ENCODE measurements at places on chromosomes 5 and 9.

DNA sequence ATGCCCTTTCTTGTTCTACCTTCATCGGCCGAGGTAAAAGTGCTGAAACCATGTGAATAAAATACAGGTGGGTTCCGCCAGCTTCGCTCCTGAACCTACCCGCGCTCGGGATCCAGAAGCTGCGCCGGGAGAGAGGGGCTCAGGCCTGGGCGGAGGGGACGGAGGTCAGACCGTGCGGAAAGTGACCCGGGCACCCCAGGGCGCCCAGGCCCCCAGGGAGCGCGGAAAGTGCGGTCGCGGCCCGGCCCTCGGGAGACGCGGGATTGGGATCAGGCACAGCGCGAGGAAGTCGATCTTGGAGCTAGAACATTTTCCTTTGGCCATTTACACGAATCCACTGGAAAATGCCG lies 329 bp downstream of the SYK start:
- DNase-seq: no peak

- DNase-seq: no peak
Measured at GRCh38 chr5:180194410-180195345, 14.3 kb downstream of the RASGEF1C start.

DNA sequence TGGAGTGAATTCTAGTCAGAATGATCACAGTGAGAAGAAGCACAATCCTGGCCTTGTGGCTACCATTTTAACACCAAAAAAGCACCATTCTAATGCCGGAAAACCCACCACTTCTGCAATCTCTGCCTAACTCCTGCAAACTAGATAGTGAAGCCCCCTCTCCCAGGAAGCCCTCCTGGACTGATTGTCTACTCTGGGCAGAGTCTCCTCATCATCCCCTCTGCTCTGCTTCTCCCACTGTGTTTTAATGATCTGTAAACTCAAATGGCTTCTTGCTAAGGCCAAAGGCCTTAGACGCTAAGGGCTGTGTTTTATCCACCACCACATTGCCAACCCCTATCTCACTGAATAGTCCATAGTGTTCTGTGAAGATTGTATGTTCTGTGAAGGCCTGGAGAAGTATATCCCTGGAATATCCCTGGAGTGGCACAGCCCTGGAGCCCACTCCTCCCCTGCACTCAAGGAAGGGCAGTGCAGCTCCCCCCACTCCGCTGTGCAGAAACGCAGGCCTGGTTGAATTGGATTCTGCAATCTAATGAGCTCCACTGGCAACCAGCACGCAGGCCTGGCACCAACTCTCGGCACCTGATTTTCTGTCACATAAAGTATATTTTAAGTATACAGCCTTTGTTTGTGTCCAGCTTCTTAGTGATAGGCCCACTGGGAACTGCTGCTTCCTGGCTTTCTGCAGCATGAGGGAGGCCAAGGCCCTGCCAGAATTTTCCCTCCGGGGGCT lies 126.3 kb downstream of the ATPSCKMT start:
- DNase-seq: no peak

DNA sequence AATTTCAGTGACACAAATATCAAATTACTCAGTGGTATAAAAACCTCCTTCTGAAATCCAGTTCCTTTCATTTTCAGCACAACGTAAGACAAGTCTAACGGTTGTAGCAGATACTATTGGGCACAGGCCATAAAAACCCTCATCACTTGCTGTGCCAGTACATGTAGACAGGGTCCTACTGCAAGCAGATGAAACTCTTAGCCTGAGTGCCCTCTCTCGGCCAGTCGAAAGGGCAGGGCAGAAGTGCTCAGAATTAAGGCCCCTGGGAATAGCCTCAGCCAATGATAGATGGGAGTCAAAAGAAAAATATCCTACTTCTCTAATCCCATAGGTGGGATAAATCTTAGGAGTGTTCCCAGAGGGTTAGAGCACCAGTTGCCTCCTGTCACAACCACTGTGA lies 168.5 kb upstream of the FER start:
- no peak for DNase-seq

GRCh38 chr5:45205403-45205961 lies 396.7 kb downstream of the MRPS30 start:
- DNase-seq: no peak

- DNase-seq: no peak
Measured at GRCh38 chr5:171397190-171397589, 9.5 kb downstream of the NPM1 start.

DNA sequence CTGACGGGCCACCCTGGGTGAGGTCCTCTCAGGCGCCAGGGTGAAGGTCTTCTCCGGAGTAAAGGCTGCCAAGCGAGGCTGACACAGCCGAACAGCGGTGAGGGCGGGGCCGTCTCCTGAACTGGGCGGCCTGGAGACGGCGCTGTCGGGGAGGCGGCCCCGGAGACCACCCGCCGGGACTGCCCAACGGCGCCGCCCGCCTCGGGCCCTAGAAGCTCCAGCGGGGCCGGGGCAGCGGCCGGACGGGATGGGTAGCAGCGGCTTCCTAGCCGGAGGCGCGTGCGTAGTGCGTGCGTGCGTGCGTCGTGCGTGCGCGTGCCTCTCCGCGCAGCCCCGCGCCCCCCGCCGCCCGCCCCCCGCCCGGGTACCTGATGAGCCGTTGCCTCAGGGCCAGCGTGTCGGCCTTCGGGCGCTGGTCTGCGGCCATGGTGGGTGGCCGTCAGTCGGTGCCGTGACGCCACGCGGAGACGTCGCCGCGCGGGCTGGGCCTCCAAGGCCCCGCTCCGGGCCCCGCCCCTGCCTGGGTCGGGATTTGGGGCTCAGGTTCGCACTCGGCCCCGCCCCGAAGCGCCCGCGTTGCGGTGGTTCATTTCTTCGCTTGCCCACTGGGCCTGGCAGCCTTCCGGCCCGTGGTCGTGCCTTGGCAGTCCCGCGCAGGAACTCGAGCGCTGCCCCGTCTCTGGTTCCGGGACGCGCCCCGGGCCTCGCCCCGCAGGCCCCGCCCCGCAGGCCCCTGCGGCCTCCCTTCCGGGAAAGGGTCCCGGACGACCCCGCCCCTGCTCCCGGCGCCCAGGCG lies at the start of gene PHYKPL:
TSS of gene PHYKPL (minus strand) at position 679 of the 796 bp plus-strand sequence. CDS start at position 427, 252 bp downstream.
- DNase-seq: peak; percentile 62

- DNase-seq: no peak
Measured at GRCh38 chr5:94749042-94749441, 130.6 kb downstream of the SLF1 start.

- peak; percentile 50 for DNase-seq
Measured at GRCh38 chr5:137629646-137630045, 106.2 kb downstream of the KLHL3 start.

DNA sequence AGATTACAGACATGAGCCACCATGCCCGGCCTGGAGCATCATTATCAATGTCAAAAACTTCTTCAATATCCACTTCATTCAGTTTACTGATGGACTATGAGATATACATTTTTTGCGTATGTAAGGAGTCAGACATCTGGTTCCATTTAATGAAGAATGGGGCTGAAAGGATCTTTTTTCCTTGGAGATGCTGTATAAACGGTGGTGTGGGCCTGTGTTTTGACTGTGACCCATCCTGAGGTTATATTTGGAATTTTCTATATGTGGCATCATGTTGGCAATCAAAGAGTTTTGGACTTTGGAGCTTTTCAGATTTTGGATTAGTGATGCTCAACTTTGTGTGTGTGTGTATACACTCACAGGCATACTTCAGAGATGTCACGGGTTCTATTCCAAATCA lies 85.7 kb upstream of the FBXL17 start:
- no peak for DNase-seq

- no peak for DNase-seq
Measured at GRCh38 chr5:75202935-75203334, 33.7 kb downstream of the ANKRD31 start.

DNA sequence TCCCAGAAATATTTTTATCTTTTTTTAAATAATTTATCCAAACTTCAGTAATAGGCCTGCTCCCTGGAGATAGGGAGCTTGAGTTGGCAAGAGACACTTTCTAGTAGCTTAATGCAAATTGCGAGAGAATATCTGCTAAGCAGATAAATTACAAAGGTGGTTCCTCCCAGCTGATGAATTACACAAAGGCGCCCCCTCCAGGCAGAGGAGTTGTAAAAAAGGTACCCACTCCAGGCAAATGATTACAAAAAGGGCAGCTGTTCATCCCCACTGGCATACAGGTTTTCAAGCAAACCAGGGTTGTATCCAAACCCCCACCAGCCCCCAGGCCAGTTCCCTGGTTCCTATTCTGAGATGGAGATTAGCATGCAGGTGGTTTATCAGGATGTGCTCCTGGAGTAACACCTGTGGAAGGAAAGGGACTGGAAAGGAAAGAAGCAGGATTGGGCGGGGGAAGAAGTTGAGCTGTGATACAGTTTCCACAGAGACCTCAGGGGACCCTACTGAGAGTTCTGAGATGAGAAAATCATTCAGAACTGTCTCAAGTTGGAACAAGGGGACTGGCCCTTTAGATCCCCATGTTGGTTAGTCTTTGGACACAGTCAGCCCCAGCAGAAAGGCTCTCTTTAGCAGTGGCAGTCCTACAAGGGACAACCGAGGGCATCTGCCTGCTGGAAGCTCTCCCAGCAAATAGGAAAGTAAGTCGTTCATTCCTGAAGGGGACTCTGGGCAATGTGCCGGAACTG lies 25.5 kb downstream of the ESM1 start:
- no peak for DNase-seq

- DNase-seq: no peak
Measured at GRCh38 chr9:92191801-92192200, 76.6 kb upstream of the SPTLC1 start.

GRCh38 chr9:78001946-78002731 lies 29.5 kb downstream of the GNAQ start:
- DNase-seq: no peak

- no peak for DNase-seq
Measured at GRCh38 chr9:96141666-96142065, 160.3 kb downstream of the HSD17B3 start.
